NCI-H1092 treated with DMSO at 0.1 percent for 48 hours (cell line): ENCODE measurements at places on chromosomes 16 and 17.

DNA sequence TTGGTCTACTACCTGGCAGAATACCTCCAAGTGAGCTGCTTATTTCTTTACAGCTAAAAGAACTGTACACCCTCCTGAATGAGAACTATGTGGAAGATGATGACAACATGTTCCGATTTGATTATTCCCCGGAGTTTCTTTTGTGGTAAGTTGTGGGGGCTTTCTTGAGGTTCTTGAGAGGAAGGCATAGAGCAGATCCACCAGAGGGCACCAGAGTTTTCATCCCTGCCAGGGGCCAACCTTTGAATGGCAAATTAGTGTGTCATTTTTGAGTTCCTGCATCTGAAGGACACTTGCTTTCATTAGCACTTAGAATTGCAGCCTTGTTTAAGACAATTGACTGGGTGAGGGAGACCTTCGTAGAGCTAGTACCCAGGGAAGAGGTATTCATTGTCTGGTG, 35.0 kb downstream of the NMT1 start:
- DNase-seq: no peak

GRCh38 chr17:79840989-79841286, 1.7 kb upstream of the CBX4 start:
- DNase-seq: no peak

- no peak for DNase-seq
These were observed 38.4 kb downstream of the HIC1 start for GRCh38 chr17:2093349-2093748.

GRCh38 chr17:41026715-41027471, at the start of gene KRTAP1-5:
Gene KRTAP1-5 (minus strand): TSS chr17:41027208. CDS start chr17:41027155, 53 bp downstream.
- DNase-seq: no peak

GRCh38 chr17:60352569-60352968, 39.4 kb downstream of the USP32 start:
- DNase-seq: no peak

DNA sequence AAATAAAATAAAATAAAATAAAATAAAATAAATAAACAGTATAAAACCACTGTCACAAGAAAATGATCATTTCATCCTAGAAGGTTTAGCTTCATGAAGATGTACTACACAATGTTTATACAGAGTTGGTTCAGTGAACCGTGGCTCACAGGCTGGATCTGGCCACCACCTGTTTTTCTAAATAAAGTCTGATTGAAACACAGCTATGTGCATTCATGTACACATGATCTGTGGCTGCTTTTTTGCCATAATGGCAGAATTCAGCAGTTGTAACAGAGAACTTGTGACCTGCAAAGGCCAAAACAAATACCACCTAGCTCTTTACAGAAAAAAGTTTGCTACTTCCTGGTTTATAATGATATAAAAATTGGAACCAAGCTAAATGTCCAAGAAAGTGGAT, 12.6 kb upstream of the RPRML start:
- no peak for DNase-seq

DNA sequence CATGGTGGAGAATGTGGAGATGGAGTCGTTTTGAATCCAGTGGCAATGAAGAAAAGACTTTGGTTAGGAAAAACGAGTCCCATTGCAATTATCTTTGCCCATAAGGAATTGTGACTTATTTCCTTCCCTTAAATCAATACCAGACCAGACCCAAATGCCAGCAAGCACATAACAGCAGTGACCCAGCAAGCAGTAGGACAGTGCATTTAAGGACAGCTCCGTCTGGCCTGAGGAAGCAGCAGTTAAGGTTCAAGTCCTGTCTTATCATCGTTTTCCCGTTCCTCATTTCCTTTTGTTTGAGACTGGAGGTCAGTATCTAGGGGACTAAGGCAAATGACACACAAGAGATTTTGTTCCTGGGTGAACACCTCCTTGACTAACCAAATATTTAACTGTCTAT, 74.6 kb upstream of the FAM20A start:
- no peak for DNase-seq

- no peak for DNase-seq
These were observed 199.8 kb downstream of the CYLD start for GRCh38 chr16:50941681-50942080.

- no peak for DNase-seq
These were observed 157.7 kb downstream of the CMIP start for GRCh38 chr16:81602256-81602776.

DNA sequence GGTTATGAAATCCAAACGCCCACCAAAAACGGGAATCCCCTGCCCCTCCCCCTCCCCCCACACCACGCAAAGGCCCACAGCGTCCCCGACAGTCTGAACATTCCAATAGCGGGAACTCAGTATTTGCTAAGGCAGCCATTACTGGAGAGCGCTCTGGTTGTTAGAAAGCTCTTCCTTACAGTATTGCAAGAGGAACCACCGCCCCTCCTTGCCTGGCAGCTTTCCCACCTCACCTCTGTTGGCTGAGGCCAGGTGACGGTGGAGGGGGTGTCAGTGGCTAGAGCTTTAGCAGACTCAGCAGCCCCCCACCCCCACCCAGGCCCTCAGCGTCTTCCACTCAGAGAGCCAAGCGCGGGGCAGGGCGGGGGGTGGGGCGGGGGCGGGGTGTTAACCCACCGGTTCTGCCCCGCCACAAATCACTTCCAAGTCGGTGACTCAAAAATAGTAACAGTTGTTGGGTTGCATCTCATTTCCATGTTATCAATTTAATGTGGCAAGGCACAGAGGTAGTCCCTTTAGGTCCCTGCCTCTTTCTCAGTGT, 2.2 kb upstream of the PLEKHH3 start:
- DNase-seq: peak; percentile 61

DNA sequence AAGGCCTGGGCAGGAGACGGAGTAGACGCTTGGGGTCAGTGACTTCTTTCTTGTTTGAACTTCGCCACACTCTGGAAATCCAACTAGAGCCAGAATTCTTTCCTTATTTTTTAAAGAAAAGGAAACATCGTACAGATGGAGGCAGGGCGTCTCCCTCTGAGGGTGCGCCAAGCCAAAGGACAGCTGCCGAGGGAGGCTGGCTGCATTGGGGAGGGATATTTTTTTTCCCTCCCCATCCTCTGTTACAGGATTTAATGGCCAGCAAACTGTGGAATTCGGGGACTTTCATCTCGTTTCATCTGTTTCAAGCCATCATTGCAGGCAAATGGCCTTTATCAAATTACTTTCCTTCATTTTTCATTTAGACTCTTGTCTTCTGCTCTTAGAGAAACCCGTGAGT, 15.9 kb downstream of the CDK5R1 start:
- no peak for DNase-seq

DNA sequence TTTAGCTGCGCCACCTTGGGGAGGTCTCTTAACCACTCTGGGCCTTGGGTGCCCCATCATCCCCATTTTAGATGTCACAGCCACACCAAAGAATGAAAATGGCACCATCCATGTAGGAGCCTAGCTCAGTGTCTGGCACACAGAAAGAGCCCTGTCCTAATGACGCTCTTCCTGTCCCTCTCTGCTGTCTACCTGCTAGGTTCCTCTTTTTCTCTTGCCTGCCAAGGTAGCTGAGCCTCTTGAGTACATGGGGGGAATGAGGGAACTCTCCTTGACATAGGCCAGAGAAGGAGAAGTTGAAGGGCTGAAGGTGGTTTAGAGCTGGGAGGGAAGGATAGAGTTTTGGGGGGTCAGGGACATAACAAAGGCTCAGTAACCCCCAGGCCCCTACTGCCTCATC, 1.8 kb downstream of the RUNDC3A start:
- DNase-seq: no peak

DNA sequence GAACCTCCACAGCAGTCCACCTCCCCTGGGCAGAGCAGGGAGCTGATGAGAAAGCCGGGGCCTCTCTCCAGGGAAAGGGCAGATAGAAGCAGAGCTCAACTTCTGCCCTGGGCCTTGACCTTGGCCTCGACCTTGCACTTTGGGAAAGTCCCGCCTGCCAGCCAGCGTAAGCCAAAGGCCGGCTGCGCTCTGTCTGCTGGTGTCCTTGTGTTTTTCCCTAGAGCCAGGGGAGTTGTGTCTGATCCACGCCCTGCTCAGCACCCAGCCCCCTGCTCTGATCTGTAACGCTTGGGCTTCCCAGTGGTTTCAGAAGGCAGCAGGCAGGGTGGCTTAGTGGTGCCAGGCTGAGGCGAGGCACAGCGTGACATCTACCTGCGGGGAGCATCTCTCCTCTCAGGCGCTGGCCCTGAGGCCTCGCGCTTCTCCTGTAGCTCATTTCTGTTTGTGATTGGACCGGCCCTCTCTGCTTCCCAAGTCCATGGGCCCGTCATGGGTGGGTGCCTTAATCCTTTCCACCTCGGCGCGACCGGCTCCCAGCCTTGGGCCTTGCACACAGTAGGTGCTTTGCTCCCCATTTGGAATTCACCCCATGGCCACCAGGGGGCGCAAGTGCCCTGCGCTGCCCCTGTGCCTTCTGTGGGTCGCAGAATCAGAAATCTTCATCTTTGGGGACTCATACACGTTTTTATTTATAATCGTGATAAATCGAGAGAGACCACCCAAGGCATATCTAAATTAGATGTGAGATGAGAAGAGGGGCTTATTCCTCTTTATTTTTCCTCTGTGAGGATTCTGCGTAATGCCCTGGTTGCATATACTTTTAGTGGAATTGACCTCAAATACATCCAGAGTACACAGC, 24.2 kb downstream of the SGSH start:
- no peak for DNase-seq

GRCh38 chr16:75746359-75746758, 20.1 kb upstream of the CPHXL start:
- no peak for DNase-seq

- no peak for DNase-seq
These were observed 439.7 kb upstream of the RBFOX1 start for GRCh38 chr16:6892966-6893365.

DNA sequence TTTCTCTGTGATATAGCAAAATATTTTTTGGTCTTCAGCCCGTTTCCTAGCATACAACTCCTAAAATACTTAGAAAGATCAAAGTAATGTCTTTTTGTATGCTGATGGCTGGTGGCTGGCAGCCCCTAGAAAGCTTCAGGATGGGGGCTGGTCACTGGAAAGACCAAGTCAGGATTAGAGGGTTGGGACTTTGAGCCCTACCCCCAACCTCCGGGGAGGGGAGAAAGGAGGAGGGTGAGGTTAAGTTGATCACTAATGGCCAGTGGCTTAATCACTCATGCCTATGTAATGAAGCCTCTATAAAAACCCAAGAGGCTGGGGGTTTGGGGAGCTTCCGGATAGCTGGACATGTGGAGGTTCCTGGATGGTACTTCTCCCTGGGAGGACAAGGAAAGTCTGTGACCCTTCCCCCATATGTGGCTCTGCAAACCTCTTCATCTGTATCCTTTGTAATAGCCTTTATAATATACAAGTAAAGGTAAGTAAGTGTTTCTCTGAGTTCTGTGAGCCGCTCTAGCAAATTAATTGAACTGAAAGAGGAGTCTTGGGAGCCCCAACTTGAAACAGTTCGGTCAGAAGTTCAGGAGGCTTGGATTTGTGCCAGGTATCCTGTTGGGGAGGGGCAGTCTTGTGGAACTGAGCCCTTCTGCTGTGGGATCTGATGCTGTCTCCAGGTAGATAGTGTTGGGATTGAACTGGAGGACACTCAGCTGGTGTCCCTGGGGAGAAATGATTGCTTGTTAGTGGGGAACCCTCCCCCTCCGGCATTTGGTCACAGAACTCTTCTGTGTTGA, 3.5 kb downstream of the SLC7A6 start:
- DNase-seq: no peak

GRCh38 chr17:43732958-43733357, 25.6 kb downstream of the SOST start:
- no peak for DNase-seq

DNA sequence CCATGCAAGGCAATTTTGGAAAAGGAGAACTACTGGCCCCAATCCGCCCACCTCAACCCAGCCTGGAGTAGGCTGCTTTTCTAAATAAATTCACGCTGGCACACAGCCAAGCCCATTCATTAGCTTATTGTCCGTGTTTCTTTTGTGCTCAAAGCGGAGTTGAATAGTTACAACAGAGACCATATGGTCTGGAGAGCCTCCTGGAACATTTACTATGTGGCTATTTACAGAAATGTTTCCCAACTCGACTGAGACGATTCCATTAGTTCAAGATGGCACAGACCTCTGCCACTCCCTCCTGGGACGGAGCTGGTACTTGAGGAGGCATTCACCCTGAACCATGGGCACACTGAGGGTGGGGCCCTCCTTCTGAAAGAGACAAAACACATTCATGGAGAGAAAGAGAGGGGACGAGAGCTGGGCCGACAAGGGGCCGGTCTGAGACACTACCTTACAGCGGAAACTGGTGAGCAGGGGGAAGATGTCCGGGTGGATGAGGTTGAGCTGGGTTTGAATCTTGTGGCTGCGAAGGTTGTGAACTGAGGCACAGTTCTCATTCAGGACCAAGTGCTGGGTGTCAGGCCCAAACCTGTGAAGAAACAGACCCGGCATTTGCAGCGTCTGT, 15.7 kb downstream of the ELAC2 start:
- DNase-seq: peak; percentile 45

GRCh38 chr17:33404070-33404819, 111.2 kb upstream of the ASIC2 start:
- no peak for DNase-seq

GRCh38 chr16:27859020-27859419, 204.5 kb downstream of the GSG1L start:
- DNase-seq: no peak

GRCh38 chr17:6108382-6108781, 38.2 kb downstream of the WSCD1 start:
- DNase-seq: no peak

GRCh38 chr17:50169881-50170459, 4.2 kb downstream of the SGCA start:
- DNase-seq: no peak

DNA sequence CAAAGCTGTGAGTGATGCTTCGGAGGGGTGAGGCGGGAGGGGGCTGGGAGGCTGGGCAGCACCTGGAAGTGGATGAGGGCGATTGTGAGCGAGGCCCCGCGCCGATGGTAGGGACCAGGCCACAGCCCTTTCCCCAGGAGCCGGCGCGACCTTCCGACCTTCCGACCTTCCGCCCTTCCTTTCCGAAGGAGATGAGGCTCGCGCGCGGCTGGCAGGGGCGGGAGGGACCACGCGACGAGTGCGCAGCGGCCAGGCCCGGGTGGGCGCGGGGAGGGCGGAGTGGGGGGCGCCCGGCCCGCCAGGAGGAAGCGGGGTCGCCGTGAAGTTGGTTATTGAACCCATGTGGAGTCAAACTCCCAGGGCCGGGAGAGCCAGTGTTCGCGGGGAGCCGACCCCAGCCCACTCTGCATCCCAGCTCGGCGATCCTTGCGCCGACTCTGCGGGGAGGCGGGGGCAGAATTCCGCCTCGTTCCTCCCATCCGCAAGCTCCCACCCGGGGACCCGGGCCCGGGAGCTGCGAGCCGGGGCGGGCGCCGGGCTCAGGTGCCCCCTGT, 56.6 kb downstream of the RAP1GAP2 start:
- no peak for DNase-seq

GRCh38 chr16:31181102-31181830, 1.3 kb downstream of the FUS start:
- peak; percentile 9 for DNase-seq

DNA sequence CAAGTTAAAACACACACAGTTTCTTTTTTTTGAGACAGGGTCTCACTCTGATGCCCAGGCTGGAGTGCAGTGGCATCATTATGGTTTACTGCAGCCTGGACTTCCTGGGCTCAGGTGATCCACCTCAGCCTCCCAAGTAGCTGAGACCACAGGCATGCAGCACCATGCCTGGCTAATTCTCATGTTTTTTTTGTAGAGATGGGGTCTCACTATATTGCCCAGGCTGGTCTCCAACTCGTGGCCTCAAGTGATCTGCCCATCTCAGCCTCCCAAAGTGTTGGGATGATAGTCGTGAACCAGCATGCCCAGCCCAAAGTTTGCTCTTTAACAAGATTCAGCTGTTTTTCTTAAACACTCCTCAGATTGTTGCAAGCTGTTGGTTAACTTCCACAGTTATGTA, 39.0 kb downstream of the PRPSAP2 start:
- DNase-seq: no peak

- DNase-seq: no peak
These were observed 16.9 kb downstream of the PSMD3 start for GRCh38 chr17:39997543-39997942.
